Activated CD4-positive, alpha-beta T cell treated with anti-CD3 and anti-CD28 coated beads, Interleukin-2, amount 50 U/mL, for 16 hours (primary cell): ENCODE measurements at places on chromosomes 3 and 15.

GRCh38 chr3:40850861-40851260 lies 326.1 kb downstream of the ZNF621 start:
- no peak for DNase-seq

GRCh38 chr3:72344647-72345046 lies 503.6 kb downstream of the SHQ1 start:
- DNase-seq = no peak

- no peak for DNase-seq
These were observed 109.1 kb downstream of the BDH1 start for GRCh38 chr3:197446700-197447056.

- no peak for DNase-seq
These were observed 580.3 kb downstream of the MECOM start for GRCh38 chr3:169083163-169083562.

GRCh38 chr3:126676919-126677705 lies 22.2 kb upstream of the TXNRD3 start:
- no peak for DNase-seq

DNA sequence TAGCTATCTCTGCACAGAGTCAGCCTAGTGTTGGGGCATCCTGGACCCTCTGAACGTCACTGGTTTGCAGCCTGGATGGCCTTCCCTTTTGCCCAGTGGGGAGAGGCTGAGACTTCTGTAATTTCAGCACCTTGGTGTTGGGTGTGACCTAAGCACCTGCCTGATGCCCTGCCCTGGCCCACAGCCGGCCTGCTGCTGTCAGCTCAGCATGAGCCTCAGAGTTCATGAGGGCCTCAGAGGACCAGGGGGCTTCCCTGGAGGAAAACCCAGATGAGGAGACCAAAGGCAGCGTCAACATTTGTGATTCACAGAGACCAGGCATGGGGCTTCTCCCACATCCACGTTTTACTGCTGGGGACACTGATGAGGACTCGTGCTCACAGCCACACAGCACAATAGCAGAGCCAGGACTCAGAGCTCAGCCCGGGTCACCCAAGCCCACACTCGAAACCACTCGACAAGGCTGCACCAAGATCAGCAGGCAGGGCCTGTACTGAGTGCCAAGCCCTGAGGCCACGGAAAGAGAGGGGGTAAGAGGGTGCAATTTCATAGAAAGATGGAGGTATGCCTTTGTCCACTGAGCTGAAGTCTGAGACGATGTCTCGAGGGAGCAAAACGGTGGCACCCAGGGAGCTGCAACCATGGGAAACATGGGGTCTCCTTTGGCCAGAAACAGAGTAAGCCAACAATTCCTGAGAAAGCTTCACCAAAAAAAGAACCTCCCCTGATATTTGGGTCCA lies 9.9 kb upstream of the GP9 start:
- no peak for DNase-seq

DNA sequence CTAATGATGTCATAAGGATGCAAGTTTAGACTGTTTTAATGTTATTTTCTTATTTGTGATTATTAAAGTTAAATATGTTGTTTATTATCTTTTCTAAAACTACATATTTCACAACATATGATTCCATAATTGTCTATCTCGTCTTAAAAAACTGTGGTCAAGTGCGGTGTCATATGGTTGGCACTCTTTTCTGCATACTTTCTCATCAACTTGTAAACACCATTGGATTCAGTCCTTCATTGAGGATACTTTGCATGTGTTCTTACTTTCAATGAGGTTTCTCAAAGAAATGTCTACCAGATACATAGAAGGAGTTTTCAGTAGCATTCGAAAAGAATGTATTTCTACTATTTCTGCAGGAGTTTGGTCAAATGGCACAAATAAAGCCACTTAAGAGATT lies 22.0 kb upstream of the ALPK3 start:
- DNase-seq = no peak

- no peak for DNase-seq
These were observed 155.7 kb downstream of the B3GALNT1 start for GRCh38 chr3:160949460-160949859.

GRCh38 chr3:75896265-75896664 lies 110.9 kb upstream of the ZNF717 start:
- no peak for DNase-seq

GRCh38 chr3:43180027-43180426 lies 74.1 kb upstream of the POMGNT2 start:
- peak; percentile 46 for DNase-seq
